Psoas muscle (tissue), 8 donors: ENCODE measurements at places on chromosomes 12 and 14. TPM values are rescaled to one million over a fixed set of nuclear protein-coding genes. Genes with fewer than 3 reads are reported as not detected.
A peak's percentile ranks its signal among the peaks of the same experiment; 100 is the strongest.

IL22 gene
- not detected for total RNA-seq

NANOG gene
- total RNA-seq = not detected

DNA sequence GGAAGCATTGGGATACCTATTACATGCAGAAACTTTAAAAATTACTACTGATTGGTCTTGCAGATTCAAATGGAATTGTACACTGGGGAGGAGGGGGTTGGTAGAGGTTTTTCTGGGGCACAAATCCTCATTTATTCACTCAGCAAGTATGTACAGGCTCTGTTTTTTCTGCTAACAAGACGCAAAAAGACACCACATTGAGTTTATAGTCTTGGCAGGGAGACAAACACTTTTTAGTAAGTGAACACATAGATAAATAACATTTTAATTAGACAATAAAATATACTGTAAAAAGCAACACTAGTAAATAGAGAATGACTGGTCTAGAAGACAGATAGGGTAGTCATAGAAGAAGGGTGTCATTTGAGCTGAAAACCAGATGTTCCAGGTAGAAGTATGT is 23.8 kb downstream of the GLIPR1L2 start:
- DNase-seq = no peak

DNA sequence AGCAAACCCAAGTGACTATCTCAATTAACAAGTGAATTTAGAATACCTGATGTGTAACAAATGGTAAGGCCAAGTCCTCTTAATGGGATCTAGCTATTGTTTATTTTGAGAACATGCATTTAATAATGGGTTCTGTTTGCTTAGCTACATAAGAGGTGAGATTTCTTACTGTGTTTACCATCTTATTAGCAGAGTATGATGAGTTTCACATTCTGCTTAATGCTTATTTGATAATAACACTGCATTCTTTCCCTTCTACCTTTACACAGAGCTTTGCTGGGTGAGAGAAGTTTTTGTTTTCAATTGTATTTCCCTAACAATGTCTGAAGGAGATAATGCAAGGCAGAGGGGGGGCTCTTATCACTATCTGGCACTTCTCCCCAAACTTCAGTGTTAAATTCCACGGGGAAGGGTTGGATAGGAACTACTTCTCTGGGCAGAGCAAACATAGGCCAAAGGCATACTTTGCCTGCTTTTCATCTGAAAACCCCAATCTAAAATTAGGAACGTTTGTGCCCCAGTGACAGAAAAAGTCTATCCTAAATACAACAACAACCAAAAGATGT is 129.0 kb upstream of the ATXN7L3B start:
- no peak for DNase-seq

DNA sequence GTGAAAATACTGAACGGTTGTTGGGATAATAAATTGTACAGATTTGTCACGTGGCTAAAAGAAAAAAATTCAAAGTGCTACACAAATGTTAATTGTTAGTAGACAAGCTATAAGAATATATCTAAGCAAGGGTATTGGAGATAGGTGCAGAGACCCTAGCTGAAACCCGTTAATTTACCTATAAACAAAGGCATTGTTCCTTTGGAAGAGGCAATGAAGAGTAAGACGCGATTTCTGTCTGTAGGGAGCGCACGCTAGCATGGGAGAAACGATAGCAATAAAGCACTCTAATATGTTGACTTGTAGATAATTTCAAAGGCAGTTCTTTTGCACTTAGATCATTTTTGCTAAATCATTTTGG is 565 bp downstream of the CCDC77 start:
- no peak for DNase-seq

GRCh38 chr14:21163871-21164291 is 8.0 kb upstream of the OR5AU1 start:
- no peak for DNase-seq

KTN1 gene
- total RNA-seq = 607 TPM

DNA sequence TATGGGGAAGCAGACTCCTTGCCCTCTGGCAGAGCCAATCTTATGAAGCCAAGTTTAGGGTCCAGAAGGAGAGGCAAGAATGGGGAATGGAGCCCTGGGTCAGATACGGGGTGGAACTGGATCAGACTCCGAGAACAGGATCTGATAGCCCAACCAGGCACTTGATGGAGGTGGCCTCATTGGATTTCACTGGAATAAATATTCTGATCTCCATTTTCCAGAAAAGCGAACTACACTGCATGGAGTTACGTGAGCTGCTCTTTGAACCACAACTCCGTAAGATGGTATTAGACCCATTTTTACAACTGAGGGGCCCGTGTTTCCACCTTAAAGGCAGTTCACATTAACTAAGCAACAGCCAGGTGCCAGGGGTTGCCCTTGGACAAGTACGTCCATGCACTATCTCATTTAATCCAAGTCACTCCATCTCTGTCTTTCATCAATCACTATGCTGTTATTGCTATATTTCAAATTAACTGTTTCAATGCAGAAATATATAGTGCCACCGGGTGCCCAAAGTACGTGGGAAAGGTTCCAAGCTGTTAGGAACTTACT is 155.2 kb downstream of the BCL11B start:
- no peak for DNase-seq

HOXC12 gene
- not detected for total RNA-seq

GRCh38 chr12:92745856-92746550 is 43.2 kb downstream of the PLEKHG7 start:
- peak; percentile 87 for DNase-seq

DNA sequence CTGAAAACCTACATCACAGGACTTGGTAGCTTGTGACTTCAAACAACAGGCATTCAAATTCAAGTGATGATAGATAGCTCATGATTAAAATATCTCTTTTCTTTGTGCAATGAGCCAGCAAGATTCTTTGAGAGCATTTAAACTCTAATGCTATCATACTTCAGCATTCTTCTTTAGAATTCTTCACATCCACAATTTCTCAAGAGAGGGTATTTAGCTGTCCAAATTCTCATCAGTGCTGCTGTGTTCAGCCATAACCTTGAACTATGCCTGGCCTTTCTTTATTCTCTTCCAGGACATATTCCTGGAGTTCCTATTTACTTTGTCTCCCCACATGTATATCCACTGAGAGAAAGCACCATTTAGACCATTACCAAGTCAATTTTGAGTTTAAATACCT is 321.1 kb downstream of the EGLN3 start:
- no peak for DNase-seq

GRCh38 chr12:107457362-107457935 is 228.2 kb upstream of the PWP1 start:
- DNase-seq = no peak

- no peak for DNase-seq
These were observed 148.5 kb downstream of the TMTC2 start for GRCh38 chr12:82835217-82835616.

- no peak for DNase-seq
These were observed 372.3 kb downstream of the SYT1 start for GRCh38 chr12:79236920-79237319.

ZNF664 gene
- 44.8 TPM for total RNA-seq

DNA sequence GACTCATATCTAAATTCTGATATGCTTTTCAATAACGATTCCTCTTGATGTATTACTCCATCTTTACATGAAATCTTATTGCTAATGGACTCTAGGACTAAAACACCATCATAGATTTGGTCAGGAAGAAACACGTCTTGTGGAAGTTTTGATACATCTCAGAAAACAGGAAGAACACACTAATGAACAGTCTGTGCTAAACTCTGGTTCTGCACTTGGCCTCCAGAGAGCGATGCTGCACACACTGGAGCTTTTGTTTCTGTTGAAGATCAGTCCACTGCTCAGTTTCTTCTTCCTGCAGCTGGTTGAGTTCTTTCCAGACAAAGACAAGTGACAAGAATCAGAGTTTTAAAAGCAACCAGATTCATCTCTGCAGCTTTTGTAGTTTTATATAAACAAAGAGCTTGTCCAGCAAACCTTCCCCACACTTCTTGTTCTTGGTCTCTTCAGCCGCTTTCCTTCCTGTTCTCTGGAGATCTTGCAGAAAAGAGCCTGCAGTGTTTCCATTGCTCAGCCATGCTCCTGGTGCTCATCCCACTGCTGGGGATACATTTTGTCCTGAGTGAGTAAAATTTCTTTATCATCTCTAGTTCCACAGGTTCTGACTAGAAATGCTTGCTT is 229.1 kb upstream of the OR4E1 start:
- DNase-seq = no peak

KRT72 gene
- total RNA-seq = not detected

RD3L gene
- not detected for total RNA-seq

DNA sequence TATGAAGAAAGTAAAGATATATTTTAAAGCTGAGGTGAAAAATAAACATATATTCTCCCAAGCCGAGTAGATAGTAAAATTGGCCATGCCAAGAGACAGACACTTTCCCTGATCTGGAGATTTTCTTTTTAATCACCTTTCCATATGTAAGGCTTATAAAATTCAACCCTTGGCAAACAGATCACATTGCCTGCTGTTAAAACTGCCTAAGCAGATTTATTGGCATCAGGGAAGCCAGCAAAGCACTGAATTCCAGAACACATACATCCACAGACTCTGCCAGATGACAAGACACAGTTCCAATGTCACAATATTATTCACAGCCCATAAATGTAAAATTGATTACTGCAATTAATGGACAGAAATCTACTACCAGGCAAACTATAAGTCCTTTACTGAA is 78.2 kb upstream of the GARIN2 start:
- DNase-seq = no peak

CCDC177 gene
- total RNA-seq = not detected
